ENCODE measurements at places on chromosomes 6 and 20. TPM values are rescaled to one million over a fixed set of nuclear protein-coding genes. Genes with fewer than 3 reads are reported as not detected.

The KCNQ5 gene
- total RNA-seq, result 2.1 TPM

The PTCRA gene
- not detected for total RNA-seq

The RIMS1 gene
- total RNA-seq, result 45.6 TPM

The ASCC3 gene
- 24.5 TPM for total RNA-seq

The SAMD10 gene
- total RNA-seq, result 5.6 TPM

The COMMD7 gene
- total RNA-seq, result 35.2 TPM

The TGM2 gene
- total RNA-seq, result 222 TPM

The CST2 gene
- total RNA-seq, result 0.86 TPM

The TMC2 gene
- not detected for total RNA-seq

The SCGN gene
- 1.6 TPM for total RNA-seq

The SCUBE3 gene
- 8.0 TPM for total RNA-seq

The CD24 gene
- total RNA-seq, result 3.1 TPM

The NR2E1 gene
- not detected for total RNA-seq

- DNase-seq, result no peak
Measured at GRCh38 chr6:34362909-34363680, 29.4 kb downstream of the NUDT3 start.

- DNase-seq, result no peak
Measured at GRCh38 chr6:121510568-121511177, 75.2 kb downstream of the GJA1 start.

- DNase-seq, result no peak
Measured at GRCh38 chr6:134413241-134413643, 95.3 kb upstream of the SGK1 start.

- no peak for DNase-seq
Measured at GRCh38 chr20:59217173-59217572, 53.6 kb downstream of the ZNF831 start.

GRCh38 chr6:101689156-101689555 lies 295.6 kb downstream of the GRIK2 start:
- DNase-seq, result no peak

DNA sequence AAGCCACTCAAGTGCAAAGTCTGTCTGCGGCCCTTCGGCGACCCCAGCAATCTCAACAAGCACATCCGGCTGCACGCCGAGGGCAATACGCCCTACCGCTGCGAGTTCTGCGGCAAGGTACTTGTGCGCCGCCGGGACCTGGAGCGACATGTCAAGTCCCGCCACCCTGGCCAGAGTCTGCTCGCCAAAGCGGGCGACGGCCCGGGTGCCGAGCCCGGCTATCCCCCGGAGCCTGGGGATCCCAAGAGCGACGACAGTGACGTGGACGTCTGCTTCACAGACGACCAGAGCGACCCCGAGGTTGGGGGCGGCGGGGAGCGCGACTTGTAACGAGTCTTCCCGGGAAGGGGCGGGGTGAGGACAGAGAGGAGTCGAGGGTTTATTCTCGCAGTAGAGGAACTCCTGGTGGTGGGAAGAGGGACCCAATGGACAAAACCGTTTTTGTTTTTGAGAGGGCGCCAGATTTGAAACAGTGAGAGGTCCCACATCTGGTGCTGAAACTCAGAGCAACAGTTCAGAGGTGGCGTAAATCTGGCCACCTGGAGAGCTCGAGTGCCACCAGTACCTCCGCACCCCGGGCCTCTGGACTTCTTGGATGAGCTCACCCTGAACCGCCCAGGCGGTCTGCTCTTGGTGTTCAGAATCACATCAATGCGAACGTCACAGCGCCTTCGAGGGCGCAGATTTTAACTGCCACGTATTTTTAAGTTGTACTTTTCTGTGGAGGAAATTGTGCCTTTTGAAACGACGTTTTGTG lies 8.0 kb downstream of the PRDM13 start:
- no peak for DNase-seq

DNA sequence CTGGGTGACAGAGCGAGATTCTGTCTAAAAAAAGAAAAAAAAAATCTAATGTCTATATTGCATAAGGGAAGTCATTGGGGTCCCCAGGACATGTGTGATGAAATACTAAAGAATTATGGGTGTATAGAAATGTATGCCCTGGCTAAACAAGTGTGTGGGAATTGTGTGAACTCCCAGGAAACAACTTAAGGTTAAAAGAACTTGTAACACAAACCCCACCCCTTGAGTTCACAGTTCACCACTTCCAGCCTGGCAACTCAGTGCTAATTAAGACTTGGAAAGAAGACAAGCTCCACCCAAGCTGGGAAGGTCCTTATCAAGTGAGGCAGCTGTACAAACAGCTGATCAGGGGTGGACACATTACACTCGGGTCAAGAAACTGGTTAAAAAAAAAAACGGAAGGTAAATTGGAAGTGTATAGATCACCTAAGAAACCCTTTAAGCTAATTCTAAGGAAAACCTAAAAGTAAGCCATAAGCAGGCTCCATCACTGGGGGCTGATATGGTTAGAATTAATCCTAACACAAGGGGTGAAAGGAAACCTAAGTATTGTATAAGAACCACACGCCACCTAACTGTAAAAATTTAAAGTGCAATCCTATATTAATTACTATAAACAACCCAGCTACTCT lies 25.2 kb downstream of the HLA-A start:
- no peak for DNase-seq

DNA sequence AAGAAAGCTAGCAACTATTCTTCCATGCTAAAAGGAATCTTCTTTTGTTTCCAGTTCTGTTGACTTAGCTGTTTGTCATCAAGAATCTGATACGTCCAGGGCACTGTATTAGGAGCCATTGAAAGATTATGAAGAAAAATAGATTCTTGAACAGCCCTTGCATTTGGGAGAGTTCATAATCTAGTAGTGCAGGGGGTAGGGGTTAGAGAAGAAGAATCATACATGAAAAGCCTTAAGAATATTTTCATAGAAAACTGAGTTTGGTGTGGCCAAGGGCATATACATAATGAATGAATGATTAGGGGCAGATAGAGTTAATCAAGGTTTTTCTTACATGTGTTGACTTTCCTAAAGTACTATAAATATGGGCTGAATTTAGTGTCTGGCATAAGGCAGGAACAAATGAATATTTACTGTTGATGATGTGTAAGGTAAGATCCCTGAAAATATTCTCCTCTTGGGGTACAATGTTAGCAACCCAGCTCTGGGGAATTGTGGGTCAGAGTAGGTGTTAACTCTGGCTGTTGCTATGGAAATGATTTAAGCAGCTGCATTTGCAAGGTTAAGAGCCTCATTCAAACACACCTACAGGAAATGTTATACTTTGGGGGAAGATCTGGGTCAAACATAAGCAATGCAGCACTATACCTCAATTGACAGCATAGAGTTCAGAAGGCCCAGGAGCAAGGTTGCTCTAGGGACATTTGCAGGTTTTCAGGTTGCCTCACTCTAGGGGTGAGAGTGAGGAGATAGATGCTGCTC lies 667.3 kb upstream of the CITED2 start:
- DNase-seq, result no peak

- no peak for DNase-seq
Measured at GRCh38 chr20:33702861-33703260, 16.7 kb upstream of the E2F1 start.

DNA sequence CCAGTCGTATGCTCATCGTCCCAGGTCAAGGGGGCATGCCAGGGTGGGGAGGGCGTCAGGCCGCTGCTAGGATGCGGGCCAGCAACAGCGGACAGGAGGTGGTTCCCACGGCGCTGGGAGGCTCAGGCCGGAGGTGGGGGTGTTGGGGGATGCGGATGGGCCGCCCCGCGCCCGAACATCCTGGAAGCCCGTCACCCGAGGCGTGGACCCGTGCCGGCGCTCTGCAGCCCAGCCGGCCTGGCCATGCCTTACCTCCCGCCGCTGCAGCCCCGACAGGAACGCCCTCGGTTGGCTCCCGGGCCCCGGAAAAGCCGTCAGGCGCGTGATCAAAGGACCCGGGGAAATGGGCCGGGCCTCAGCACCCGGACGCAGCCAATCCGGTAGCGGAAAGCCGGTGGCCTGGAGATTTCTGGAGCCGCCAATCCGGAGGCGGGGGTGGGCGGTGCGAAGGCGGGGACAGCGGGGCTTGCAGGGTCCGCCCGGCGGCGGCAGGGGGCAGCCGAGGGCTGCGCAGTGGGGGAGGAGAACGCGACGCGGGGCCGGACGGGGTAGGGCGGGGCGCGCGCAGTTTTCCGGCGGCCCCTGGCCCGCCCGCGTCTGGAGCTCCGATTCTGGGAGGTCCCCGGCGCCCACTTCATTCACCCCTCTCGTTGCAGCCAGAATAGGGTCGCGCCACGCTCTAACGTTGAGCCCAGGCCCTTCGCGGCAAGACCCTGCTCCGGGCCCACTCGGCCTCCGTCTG lies at the start of gene SMIM29:
SMIM29 (minus strand) TSS at position 280 of the 742 bp plus-strand sequence. CDS start 1,215 bp downstream, outside the sequence.
- DNase-seq, result peak; percentile 99

DNA sequence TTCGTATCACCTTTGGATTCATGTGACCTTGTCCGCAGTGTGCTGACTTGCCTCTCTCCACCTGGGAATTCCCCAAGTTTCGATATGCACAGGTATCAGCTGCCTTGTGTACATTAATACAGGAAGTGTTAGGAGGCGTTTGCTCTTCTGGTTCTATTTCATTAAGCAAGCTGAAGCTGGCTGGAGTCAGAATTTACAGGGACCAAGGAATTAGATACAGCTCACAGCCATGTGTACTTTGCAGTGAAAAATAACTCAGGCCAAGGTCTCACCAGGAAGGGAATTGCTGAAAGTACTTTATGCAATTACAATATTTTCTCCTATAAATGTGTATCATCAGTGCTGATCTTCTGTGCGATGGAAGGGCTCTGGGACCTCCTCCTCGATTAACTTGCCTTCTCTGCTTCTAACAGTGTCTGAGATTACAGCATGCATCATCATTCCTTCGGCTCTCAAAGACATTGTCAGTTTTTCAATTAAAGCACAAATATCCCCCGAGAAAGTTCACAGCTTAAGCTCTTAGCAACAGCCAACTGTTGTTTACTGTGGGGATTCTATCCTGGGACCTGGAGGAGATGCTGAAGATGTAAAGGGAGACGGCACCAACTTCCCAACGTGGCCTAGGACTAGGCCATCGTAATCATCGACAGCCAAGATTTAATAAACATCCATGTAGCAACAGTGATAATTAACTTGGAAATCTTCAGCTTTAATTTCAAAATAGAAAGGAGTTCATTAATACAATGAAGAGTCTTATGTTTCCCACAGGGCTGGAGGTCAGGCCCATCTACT lies 13.8 kb upstream of the TIAM2 start:
- DNase-seq, result no peak

DNA sequence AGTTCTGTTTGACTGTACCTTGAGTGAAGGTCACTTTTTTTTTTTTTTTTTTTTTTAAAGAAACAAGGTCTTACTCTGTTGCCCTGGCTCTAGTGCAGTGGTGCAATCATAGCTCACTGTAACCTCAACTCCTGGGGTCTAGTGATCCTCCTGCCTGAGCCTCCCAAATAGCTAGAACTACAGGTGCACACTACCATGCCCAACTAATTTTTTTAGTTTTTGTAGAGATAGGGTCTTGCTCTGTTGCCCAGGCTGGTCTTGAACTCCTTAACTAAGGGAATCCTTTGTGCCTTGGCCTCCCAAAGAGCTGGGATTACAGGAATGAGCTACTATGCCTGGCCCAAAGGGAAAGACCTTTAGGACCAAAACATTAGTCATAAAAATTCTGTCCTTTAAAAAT lies 413.7 kb downstream of the CDKAL1 start:
- no peak for DNase-seq

DNA sequence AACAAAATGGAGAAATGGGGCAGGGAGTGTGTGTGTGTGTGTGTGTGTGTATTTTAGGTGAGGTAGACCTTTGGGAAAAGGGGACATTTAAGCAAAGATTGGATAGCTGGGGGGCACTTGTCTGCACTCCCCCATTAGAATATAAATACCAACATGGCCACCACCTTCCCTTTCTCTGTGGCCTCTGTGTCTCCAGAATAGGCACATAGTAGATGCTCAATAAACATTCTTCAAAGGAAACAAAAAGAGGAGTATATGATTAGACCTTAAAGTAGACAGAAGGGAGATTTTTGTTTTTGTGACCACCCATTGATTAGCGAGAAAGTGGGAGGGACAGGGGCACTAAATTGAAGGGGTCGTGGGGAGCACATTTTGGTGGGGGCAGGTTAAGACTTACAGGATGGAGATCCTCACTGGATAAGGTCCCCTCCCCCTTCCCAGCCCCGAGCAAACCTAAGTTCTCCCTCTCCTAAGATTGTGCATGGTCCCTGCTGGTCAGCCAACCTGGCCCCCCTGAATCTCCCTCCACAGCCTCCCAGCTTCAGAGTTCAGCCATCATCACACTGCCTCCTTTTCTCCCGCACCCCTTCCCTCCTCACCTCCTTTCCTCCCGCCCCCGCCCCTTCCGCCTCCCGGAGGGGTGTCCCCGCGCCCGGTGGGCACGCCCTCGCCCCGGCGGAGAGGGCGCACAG lies 514 bp upstream of the TSHZ2 start:
- peak; percentile 75 for DNase-seq

DNA sequence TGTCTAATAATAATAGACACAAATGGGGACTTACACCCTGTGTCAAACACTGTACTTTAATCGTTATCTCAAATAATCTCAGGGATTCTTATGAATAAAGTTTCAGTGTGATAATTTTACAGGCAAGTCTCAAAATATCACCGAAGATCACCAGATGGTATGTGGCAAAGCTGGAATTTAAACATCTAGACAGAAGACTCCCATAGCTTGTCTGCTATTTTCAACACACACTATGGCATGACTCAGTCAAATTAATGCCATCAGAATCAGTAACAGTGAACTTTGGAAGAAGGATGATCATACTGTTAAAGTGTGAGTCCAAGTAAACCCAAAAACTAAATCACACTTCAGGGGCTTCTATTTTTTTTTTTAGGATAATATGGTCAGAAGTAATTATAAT lies 867.6 kb upstream of the FLRT3 start:
- DNase-seq, result no peak

DNA sequence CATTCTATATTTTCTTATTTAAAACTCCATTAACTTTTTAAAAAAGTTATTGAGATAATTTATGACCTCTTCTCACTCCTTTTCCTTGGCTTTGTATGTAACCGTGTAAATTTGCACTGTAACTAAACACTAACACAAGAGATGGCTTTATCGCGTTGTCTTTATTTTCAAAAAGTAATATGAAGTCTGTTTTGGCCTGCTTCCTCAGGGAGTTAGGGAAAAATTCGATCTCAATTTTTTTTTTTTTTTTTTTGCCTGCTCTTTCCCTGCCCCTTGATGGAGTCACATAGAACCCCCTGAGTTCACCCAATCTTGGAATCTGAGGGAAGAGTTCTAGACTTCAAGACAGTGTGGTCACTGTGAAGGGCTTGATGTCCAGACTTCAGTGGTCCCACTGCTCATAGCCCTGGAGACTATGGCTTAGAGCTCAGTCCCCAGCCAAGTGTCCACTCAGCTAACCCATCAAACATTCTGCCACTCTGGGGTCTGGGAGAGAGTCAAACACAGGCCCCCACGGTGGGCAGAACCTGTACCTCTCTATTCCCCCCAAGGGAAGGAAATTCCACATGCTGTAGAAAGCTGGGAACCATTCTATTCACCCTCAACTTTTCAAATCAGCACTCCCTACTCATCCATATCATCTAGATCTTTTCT lies 15.7 kb upstream of the TBC1D22B start:
- no peak for DNase-seq

DNA sequence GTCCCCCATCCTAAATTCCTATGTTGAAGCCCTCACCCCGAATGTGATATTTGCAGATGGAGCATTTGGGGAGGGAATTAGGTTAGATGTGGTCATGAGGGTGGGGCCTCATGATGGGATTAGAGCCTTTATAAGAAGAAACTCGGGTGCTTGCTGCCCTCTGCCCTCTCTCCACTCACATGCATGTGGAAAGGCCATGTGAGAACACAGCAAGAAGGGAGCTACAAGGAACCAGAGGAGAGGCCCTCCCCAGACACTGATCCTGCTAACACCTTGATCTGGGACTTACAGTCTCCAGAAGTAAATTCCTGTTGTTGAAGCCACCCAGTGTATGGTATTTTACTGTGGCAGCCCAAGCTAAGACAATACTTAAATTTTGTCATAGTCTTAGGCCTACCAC lies 69.6 kb upstream of the TULP1 start:
- no peak for DNase-seq
